Tibial nerve (tissue), 4 donors: ENCODE measurements at places on chromosomes 1 and 21. TPM values are rescaled to one million over a fixed set of nuclear protein-coding genes. Genes with fewer than 3 reads are reported as not detected.
A peak's percentile ranks its signal among the peaks of the same experiment; 100 is the strongest.

- DNase-seq = no peak
Observed at GRCh38 chr1:118346936-118347335, 161.9 kb upstream of the SPAG17 start.

GRCh38 chr21:45698493-45699184 is 55.1 kb downstream of the PCBP3 start:
- no peak for DNase-seq

GRCh38 chr1:101178341-101178687 is 58.5 kb upstream of the S1PR1 start:
- DNase-seq = no peak

DNA sequence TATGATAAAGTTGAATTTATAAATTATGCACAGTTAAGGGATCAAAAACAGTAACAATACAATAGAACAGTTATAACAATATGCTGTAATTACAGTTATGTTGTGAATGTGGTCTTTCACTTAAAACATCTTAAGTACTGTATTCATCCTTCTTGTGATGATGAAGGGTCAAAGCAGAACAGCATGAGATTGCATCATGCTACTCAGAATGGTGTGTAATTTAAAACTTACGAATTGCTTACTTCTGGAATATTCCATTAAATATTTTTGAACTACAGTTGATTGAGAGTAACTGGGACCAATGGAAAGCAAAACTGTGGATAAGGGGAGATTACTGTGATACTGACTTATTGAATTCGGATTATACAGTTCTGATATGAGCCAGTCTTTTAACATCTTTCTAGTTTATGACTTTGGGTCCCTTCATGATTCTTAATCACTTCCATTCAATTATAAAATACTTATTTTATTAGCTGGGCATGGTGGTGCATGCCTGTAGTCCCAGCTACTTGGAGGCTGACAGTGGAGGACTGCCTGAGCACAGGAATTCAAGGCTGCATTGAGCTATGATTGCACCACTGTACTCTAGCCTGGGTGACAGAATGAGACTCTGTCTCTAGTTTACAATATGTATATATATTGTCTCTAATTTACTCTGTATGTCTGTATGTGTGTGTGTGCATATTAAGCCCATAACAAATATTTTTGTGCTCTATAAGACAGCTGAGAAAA is 43.2 kb downstream of the ATP1B1 start:
- DNase-seq = no peak

DNA sequence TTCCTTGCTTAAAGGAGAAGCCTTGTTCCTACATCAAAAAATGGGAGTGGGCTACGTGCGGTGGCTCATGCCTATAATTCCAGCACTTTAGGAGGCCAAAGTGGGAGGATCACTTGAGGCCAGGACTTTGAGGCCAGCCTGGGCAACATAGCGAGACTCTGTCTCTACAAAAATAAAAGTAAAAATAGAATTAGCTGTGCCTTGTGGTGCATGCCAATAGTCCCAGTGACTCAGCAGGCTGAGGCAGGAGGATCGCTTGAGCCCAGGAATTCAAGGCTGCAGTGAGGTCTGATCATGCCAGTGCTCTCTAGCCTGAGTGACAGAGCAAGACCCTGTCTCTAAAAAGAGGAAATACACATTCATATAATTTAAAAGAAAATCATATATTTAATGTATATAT is 127.1 kb downstream of the C1orf21 start:
- no peak for DNase-seq

GRCh38 chr1:27563591-27564471 is 40.1 kb downstream of the AHDC1 start:
- DNase-seq = no peak

DNA sequence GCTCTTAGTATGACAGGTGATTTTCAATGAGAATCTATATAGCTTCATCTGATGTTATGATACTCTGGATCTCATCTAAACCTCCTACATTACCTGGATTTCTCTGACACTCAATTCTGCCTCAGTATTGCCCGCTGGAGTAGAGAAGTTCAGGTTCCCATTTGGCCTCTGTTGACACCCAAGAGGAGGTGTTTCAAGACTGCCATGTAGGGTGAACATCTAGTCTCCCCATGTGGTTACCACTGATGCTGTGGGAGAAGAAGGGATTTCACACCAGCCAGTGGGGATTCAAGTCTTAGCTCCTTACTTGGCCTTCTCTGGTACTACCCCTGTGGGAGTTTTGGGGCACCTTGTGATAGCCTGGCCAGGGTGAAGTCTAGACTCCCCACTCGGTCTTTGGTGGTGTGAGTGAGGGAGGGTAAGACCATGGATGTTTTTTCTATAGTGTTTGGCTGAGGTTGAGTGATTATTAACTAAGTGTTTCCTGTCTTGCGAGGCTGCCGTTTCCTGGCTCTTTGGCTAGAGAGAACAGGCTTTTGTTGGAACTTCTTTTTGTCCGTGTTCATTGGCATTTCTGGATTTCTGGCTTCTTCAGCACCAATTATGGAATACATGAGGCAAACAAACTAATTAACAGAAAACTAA is 90.7 kb downstream of the RHOU start:
- no peak for DNase-seq

The GPR3 gene
- not detected for total RNA-seq

DNA sequence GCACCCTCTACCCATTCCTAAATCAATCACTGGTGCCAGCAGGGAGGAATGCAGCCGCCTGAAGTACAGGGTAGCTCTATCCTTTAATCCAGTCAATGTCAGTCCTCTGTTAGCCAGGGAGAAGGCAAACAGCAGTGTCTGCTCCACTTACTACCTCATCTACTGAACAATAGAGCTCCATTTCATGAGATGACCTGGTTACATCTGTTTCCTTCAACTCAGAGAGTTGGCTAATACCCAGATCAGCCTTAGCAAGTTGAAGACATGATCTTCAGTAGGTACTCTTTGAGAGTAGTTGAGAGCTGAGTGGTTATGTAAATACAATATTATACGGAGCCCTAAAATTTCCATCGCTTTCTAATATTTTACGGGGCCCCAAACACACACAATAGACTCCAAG is 46.1 kb upstream of the CD34 start:
- DNase-seq = no peak

- no peak for DNase-seq
Observed at GRCh38 chr21:44286086-44286715, 525 bp downstream of the AIRE start.

DNA sequence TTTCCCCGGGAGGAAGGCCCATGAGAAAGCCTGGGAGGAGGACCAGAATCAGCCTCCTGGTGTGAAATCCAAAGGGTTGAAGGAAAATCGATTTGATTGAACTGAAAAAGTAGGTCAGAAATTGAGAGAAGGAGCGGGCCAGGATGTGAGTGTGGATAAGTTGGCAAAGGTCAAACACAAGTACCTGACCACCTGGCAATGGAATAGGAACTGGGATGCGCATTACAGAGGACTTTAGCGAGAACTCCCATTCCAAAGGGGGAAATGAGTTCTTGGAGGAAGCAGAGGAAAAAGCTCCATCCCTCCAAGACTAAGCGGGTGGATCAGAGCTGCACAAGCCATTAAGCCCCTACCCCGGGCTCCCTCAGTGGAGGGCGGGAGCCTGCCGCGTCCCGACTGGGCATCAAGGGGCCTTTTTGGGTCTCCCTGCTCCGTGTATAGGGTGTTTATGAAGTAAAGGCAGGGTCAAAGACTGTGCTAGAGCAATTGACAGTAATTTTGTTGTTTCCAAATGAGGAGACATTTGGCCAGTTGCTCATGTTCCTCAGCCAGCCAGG is 56.4 kb downstream of the TGFB2 start:
- no peak for DNase-seq

DNA sequence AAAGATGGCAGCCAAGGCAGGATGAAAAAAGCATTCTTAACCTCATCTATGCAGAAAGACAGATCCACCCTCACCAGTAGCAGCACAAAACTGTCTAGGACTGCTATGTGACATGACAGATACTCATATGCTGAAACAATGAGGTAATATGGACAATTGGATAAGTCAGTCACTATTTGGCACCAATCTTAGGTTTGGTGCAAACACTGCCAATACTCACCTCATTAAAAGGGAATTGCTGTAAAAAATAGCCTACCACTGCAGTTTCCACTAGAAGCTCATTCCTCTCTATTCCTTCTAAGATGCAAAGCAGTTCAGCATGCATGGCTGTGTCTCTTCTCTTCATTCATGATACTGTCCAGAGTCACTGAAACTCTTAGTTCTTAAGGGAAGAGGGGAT is 91.7 kb downstream of the TBX15 start:
- DNase-seq = no peak

GRCh38 chr21:39109163-39109530 is 74.1 kb downstream of the PSMG1 start:
- DNase-seq = no peak

- no peak for DNase-seq
Observed at GRCh38 chr1:167645140-167645541, 15.1 kb downstream of the RCSD1 start.

DNA sequence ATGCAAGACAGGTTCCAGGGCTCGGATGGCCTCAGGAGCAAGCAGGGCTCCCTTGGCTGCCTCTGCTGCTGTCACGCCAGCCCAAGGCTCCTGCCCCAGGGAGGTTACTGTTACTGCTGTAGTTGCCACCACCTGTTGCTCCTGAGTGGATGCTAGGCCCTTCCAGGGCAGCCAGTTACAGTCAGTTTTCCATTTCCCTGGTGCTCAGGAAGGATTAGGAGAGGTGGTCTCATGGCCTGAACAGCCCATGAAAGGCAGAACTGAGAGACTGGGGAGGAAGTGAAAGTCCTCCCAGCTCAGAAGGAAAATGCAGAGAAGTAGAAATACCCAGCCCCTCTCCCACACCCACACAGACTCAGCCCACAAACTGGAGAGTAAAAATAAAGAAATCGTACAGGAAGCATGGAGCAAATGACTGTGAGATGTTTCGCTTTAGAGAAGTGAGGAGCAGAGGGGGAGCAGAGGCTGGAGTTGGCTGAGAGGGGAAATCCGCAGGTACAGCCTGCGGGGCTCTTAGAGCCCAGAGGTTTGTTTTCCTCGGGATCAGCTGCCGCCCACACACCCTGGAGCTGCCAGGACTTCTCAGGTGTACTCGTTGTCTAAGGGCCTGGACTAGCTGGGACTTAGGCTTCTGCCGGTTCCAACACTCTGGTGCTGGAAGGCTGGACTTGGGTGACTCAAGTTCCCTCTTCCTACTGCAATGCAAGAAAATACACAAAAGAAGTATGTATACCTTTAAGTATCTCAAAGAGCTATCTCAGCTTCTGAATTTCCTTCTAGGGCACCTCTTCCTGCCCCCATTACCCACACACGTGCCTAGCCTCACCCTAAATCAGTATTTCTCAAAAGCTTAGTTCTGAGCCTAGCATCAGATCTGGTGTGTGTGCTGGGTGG is 2.3 kb downstream of the IL6R start:
- no peak for DNase-seq

DNA sequence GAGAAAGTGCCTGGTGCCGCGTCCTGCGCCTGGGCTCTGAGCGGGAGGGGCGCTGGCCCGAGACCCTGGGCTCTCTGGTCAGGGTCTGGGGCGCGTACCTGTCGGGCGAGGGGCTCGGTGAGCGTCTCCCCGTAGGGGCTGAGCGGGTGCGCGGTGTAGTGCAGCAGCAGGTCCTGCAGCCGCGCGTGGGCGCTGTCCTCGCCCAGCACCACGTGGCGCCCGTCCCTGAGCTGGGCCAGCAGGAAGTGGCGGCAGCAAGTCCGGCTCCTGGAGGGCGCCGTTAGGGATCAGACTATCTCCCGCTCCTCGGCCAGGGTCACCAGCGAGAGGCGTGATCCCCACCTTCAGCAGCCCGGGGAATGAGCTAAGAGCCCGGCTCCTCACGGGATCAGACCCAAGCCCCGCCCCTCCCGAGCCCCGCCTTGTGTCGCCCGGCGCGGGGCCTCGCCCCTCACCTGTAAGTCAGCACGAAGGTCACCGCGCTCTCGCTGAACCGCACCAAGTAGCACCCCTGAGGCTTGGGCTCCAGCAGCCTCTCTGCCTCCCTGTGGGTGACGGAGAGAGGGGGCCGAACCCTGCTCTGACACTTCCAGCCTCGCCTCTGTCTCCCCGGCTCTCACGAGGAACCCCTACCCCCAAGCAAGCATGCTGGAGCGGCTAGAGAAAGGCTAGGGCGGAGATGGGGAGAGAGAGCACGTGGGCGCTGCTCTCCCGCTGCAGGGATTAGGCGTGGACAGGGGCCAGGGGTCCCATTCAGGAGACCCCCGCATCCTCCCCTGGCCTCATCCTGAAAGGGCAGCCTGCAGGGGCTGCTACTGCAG is 2.7 kb downstream of the SH2D2A start:
- peak; percentile 33 for DNase-seq

The RAP1GAP gene
- total RNA-seq = 2.4 TPM

The S100A7A gene
- total RNA-seq = not detected

GRCh38 chr1:211174375-211174774 is 40.4 kb upstream of the KCNH1 start:
- DNase-seq = no peak
